ENCODE measurements at places on chromosomes 7 and 10.

DNA sequence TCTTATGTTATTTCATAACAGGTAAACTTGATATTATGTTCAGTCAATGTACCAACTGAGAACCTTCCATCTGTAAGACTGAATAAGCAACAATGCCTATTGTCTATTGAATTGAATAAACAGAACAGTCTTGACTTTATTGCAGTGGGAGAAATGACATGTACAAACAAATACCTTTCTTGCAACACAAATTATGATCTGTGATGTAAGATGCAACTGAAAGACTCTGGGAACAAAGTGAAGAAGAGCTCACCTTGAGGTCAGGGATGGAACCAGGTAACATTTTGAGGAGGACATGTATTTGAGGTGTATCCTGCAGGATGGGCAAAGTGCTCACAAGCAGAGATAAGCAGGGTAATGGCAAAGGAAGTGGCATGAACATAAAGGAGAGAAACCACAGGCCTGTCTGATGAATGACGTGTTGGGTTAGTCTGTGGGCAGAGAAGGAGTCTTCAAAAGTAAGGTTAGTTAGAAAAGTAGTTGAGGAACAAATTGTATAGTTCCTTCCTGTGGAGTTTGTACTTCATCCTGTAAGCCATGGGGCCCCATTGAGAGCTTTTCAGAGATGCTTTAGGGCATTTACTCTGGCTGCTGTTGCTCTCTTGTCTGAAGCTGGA is 9.5 kb downstream of the PNLIPRP3 start:
- DNase-seq, result no peak

GRCh38 chr10:104351061-104351702 is 2.5 kb upstream of the CFAP58 start:
- no peak for DNase-seq

DNA sequence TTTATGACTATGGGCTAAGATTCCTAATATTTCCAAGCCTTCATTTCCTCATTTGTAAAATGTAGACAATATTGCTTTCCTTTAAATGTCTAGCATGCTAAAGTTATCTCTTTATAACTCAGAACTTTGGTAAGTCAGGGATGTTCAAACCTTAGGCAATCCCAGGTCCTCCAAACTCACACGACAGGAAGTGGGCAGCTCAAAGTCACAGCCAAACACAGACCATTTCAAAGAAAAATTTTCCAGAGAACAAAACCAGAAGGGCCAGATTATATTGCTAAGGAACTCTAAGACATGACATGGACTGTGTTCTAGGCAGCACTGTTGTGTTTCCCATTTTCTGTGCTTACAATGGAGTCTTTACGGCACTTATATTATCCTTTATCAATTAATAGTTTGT is 87.8 kb upstream of the DYNC1I1 start:
- no peak for DNase-seq

DNA sequence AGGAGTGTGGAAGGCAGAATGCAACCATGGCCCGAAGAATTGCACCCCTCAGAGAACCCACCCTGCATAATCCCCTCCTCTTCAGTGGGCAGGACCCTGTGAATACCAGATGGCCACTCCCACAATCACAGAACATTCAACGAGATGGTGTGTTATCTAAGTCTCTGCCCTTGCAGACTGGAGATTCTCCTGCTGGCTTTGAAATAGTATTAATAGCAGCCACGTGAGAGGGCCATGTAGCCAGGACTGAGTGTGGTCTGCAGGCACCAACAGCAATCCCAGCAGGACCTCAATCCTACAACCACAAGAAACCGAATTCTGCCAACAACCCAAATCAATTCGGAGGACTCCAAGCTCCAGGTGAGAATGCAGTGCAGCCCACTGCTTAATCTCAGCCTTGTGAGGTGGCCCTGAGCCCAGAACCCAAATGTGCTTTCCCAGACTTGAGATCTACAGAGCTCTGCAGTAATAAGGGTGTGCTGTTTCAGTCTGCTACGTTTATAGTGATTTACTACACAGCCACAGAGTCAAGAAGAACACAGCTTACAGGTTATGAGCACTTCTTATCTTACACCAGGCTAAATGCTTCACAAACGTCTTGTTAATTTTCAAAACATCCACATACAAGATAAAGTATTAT is 72.1 kb downstream of the VOPP1 start:
- DNase-seq, result no peak

DNA sequence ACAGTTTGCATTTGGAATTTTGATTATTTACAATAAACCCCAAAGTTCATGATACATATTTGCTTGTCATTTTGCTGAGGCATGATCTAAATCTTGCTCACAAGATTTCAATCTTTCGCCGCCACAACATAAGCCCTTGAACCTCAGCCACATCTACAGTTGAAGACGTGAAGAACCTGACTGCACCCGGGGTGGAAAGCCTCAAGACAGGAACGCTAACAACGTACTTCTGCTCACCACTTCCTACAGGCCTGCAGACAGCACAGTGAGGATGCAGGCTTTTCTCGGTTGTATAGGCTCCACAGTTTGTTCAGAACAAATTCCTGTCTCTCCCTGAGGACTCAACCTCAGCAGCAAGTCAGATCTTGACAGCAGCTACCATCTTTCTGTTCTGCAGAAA is 393.8 kb upstream of the PRKCQ start:
- DNase-seq, result no peak

DNA sequence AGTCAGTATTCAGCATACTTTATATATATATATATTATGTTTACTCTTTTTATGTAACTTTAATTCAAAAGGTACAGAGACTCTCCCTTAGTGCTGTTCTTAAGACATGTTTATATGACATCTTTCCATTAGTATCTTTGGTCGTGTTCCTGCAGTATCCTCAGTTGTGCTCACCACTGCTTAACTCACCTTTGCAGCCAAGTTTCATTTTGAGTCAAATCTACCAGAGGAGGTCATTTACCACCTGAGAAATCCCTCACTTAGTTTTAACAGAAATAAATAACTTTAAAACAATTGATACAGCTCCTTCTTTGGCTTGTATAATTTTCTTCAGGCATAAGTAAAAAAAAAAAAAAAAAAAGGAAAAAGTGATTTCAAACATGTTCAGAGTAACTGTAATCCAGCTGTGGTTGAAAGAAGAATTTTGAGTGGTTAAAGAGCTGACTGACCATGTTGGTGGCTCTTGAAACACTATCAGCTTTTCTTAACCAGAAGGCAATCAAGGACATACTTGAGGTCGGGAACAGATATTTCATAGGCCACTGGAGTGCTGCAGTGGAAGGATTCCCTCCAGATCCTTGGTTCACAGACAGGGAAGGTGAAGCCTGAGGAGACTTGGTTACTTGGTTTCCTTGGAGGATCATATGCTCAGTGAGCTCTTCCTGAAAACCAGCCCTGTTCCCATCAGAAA is 116.8 kb downstream of the AUTS2 start:
- DNase-seq, result no peak
